ENCODE measurements at places on chromosomes 11 and 22.

- no peak for DNase-seq
Observed at GRCh38 chr11:59272771-59273372, 60.1 kb upstream of the MPEG1 start.

DNA sequence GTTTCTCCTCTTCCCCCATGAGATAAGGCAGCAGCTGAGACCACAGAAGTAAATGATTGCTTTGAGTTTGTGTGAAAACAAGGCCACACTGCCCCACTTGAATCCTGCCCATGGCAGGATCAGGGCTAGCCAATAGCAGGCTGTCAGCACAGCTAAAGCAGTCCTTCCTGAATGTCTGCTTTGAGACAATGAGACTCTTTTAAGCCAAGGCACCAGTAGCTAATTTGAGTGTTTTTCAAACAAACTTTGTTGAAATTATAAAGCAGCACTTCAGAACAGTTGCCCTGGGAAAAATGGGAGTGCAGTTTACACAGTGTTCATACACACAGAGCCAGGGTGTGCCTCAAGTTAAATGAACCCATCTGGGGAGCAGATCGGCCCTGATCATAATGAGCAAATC lies 103.5 kb upstream of the OR5AK2 start:
- DNase-seq: no peak

DNA sequence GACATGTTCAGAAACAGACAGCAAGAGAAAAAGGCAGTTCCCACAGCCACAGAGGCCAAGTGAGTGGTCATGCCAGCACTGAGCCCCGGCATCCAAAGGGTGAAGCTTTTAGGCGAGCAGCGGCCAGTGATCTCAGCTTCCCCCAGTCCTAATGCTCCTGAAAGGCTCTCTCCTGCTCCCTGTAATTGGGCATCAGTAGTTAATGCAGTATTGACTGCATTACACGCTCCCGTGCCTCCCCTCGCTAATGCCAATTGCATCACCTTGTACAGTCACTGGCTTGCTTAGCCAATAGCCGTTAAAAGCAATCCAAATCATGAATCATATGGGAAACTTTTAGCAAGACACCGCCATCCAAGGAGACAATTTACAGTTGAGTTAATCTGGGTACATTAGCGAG lies 4.9 kb downstream of the LMO1 start:
- DNase-seq: peak; percentile 57

DNA sequence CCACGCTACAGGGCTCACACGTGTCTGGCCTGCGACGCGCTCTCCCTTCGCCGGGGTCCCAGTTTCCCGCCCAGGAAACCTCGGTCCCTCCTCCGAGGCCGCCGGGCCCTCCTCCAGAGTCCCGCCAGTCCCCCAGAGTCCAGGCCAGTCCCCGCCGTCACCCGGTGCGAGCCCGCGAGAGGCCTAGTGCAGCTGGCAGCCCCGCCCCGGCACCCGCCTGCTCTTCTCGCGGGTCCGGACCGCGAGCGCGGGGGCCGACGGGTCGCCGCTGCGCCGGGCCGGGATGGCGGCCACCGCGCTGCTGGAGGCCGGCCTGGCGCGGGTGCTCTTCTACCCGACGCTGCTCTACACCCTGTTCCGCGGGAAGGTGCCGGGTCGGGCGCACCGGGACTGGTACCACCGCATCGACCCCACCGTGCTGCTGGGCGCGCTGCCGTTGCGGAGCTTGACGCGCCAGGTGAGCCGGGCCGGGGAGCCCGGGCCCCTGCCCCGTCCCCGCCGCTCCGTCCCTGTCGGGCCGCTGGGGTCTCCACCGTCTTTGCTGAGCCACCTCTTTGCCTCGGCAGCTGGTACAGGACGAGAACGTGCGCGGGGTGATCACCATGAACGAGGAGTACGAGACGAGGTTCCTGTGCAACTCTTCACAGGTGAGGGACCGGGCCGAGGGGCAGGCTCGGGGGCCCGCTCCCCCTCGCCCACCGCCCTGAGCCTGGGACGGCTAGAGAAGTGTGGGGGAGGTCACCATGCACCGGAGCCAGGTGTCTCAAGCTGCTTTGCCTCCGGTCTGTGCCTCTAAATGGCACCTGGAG lies at the start of gene PTPMT1:
PTPMT1 (plus strand) TSS at position 260 of the 809 bp plus-strand sequence; CDS start at position 284, 24 bp downstream.
- DNase-seq: peak; percentile 69

GRCh38 chr11:62463121-62463542 lies 44.3 kb downstream of the SCGB1A1 start:
- no peak for DNase-seq

DNA sequence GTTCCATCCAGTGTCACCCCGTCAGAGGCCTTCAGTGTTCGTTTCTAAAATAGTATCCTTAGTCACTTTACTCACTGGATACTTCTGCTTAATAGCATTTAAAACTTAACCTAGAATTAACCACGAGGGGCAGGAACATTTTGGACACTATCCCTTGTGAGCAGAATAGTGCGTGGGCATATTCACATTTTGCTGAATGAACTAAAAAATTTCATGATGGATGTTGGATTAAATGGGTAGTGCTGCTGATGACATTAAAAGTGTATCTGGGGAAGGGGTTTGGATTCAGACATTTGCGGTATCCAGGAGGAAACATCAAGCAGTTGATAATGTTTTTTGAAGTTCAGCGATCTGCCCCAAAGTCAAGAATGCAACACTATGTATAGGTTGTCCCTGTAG lies 750 bp upstream of the NAT10 start:
- no peak for DNase-seq

DNA sequence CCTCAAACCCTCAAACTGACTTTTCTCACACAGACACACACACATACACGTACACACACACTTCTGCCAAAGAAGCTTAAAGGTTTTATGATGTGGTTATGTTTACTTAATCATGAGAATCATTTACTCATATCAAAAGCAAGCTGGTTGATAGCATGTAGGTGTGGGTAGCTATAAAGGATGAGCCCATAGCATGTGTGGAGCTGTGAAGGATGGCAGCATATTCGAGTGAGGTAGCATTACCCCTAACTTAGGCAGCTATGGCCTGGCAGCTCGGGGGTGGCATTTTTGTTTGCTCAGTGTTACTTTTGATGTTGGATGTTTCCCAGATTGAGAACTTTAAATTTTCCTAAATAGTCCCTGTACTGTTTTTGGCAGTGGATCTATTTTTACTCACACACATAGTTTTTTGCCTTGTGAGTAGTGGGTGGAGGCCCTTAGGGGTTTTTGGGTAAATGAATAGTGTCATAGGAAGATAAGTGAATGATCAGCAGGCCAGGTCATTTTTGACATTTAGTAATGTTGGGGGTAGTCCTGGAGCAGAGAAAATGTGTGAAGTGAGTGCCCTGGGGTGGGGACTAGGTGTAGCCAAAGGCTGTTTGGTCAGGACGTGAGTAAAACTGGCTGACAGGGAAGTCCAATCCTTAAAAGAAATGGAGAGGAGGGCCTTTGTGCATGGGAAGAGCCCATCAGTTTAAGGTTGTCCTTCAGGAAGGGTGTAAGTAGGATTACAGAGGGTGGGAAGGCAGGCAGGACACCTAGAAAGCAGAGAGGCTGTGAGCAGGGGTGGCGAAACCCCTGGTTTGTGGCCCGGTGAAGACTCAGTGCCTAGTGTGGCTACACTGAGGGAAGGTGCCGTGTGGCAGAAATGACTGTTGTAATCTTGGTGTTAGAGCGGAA lies 7.1 kb downstream of the YWHAH start:
- no peak for DNase-seq

DNA sequence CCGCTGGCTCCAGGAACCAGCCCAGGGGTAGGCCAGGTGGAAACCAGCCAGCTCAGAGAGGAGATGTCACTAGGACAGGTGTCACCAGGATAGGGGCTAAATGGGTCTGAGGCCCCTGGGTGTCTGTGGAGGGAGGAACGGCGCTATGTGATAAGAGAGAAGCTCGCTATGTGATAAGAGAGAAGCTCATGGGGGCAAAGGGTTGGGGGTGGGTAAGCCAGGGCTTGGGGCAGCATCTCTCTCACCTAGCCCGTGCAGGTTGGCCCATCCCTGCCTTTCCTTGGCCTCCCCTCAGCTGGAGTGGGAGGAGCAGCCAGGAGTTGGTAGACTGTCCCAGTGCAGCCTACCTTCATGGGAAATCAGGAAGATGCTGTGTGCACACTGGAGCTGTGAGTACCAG lies 26.5 kb upstream of the SUSD2 start:
- DNase-seq: no peak

GRCh38 chr11:30740091-30740490 lies 153.9 kb upstream of the MPPED2 start:
- DNase-seq: peak; percentile 58

DNA sequence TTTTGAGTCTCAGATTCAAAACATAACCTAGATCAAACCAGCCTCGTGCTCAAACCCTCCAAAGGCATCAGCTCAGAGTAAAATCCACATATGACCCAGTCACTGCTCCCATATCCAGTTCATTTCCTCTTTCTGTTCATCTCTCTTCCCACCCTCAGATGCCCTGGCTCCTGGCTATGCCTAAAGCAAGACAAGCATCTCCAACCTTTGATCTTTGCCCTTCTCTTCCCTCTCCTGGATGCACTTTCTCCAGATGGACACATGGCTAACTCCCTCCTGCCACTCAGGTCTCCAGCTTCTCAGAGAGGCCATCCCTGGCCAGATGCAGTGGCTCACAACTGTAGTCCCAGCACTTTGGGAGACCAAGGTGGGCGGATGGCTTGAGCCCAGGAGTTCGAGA lies 14.3 kb upstream of the CREB3L1 start:
- DNase-seq: no peak

DNA sequence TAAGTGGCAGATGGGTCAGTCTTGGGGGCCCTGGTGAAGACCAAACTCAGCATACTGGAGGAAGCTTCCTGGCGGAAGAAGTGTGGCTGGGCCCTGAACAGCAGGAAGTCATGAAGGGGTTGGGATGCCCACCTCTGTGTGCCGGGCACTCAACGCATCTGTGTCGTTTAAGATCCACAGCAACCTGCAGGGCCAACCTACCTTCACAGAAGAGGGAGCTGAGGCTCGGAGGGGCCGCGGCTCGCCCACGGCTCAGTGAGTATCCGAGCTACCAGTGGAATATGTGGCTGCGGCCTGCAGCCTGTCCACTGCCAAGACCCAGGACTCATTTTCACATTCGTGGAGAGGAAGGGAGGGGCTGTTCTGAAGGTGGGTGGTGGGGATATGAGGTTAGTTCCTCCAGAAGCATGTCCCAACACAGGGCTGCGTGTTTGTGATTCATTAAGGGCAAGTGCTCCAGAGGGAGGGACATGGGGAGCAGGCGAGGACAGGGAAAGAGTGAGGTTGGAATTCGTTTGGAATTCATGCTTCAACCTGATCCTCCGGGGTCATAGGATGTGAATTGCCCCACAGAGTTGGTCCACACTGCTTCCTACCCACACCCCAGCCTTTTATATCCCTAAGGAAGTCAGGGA lies 99.6 kb downstream of the MPPED1 start:
- DNase-seq: no peak

DNA sequence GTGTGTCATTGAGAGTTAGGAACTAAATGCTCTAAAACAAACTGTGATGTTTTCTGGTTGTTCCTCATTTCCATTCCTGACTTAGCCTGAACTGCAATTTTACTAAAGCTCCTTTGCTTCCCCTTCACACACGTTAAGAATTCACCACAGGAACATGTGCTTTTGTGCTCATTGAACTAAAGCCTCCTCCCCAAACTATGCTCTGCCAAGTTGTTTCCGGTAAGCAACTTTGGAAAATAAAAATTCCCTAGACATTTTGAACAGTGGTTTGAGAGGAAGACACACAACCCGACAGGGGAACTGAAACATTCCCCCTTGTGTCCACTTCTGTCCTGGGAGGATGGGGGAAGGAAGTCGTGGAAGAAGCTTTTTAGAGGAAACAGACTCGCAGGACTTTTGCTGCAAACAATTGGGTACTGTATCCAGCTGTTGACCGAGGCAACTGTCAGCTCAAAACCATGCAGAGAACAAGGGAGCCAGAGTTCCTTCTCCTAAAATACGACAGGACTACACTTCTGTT lies 66.9 kb downstream of the GAB2 start:
- DNase-seq: peak; percentile 58

- no peak for DNase-seq
Observed at GRCh38 chr11:93132836-93133235, 65.0 kb downstream of the SLC36A4 start.

GRCh38 chr11:14722496-14722895 lies 78.9 kb downstream of the PDE3B start:
- no peak for DNase-seq

DNA sequence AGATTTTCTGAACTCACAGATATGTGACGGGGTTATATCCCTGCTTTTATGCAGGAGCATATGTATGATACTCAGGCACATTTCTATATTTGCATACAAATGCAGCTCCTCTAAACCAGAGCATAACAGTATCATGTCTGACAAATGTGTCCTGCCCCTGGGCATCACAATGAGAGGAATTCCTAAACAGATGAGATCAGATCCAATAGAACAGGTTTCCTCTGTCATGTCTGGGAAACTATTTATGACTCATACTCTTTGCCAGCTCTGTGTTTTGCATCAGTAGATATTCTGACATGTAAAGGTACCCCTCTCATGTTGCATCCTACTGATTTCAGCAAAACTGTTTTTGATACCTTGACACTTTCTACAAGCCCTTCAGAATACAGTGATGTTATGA lies 29.4 kb downstream of the SYT9 start:
- DNase-seq: peak; percentile 2

- DNase-seq: peak; percentile 91
Observed at GRCh38 chr11:119337581-119338317, 2.9 kb downstream of the C1QTNF5 start.

DNA sequence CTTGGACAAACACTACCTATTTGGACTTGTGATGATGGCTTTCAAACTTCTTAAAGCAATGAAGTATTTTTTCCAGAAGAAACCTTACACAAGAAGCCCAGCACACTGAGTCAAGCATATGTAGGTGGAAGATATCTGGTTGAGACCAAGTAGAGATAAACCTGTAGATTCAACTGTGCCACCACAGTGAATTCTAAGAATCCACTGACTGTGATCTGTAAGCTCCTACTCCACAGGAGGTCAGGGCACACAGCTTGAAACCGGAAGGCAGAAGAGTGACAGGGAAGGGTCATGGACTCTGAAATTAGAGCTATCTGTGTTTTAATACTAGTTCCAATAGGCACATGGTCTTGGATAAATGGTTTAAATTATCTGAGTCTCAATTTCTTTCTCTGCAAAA lies 404.5 kb downstream of the ETS1 start:
- DNase-seq: no peak

DNA sequence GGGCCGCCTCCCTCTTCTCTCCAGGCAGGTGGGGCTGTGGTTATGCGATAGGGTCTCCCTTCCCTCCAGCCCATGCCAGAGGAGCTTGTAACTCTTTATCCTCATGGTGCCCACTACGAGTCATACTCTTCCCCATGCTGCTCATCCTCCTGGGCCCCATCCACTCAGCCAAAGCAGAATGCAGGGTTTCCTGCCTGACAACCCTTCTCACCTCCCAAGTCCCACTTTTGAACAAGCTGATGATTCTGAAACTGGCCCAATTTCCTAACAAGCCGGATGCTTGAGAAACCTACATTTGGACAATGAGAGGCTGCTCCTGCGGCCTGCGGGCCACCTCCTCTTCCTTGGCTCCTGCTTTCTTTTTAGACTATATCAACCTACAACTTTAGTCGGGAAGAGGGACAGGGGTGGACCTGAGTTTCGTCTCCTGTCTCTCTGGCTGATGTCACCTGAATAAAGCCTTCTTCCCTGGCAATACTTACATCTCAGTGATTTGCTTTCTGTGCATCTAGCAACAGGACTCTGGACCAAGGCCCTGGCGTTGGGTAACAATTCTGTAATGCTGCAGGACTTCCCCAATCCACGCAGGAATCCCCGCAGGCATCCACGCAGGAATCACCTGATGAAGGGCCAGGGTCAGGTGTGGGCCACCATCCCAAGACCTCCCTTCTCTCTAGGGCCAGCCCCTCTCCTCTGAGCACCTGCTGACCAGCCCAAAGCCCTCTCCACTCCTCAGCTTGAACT lies 1.5 kb upstream of the NDUFS8 start:
- DNase-seq: peak; percentile 46

GRCh38 chr11:126124231-126124661 lies 61.6 kb upstream of the CDON start:
- DNase-seq: no peak

Measured in fibroblast of upper back skin (primary cell).